ENCODE measurements at places on chromosomes 6 and 20.

DNA sequence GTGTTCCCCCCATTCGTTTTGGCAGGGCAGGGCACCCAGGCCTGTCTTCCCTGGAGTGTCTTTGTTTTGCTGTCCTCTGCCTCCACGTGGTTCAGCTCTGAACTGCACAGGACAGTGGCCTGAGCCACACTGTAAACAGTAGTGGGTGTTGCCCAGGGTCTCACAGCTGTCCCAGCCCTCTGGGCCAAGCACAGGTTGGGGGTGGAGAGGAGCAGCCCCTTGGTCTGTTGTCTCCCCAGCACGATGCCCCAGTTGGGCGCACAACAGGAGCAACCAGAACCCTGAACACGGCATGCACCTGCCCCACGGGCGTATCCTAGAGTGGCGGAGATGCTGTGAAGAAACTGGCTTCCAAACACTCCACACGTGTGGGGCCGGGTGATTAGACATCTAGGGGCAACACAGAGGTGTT lies 14.4 kb downstream of the CCDC167 start:
- DNase-seq, result no peak

GRCh38 chr20:46122071-46122470 lies 4.0 kb downstream of the CD40 start:
- DNase-seq, result no peak

DNA sequence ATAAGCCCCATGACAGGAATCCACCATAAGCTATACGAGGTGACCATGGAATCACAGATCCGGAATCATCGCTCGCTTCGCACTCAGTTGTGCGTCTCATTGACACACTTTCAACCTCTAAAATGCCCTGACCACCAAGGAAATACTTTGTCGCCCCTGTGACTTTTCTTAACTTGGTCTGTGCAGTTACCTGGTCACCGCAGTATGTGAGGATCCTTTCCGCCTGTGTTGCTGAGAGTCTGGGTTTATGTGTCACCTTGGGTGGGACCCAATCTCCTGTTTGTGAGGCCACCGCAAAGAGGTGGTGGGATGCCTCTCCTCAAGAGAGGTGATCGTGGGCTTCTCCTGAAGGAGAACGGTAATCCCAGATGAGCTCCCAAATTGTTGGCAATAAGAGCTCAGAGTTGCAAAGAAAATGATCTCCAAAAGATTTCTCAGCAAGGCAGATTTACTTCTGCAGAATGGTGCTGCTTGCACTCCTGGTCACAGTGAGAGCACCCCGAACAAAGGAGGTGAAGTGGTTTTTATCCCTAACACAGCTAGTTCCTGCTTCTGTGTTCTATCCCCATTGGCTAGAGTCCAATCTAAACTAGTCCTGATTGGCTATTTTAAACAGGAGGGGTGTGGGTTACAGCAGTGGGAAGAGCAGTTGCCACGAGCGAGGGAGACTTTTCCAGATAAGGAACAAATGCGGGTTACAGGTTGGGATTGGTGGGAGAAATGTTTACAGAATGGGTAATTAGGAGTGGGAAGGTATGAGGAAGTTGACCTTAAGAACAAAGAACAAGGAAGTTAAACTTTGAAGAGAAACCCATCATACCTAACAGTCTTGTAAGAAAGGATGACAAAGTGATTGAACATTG lies 9.1 kb upstream of the ZNFX1 start:
- no peak for DNase-seq

DNA sequence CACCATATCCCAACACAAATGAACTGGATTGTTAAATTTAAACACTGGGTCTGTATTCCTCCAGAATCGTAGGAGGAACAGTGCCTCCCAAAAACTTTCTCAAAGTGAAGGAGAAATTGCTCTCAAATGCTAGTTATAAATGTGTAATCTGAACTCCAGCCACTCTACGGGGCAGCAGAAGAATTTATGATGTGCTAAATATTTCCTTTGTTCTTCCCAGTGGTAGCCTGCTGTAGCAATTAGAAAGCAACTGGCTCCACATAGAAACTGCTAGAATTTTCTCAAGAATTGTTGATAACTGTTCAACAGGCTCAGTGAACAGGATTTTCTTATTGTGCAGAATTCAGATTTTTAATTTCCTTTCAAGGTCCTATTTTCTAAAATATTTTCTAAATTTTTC lies 49.8 kb upstream of the EYA4 start:
- DNase-seq, result no peak

- DNase-seq, result no peak
Observed at GRCh38 chr6:81933608-81934051, 181.1 kb upstream of the TENT5A start.

DNA sequence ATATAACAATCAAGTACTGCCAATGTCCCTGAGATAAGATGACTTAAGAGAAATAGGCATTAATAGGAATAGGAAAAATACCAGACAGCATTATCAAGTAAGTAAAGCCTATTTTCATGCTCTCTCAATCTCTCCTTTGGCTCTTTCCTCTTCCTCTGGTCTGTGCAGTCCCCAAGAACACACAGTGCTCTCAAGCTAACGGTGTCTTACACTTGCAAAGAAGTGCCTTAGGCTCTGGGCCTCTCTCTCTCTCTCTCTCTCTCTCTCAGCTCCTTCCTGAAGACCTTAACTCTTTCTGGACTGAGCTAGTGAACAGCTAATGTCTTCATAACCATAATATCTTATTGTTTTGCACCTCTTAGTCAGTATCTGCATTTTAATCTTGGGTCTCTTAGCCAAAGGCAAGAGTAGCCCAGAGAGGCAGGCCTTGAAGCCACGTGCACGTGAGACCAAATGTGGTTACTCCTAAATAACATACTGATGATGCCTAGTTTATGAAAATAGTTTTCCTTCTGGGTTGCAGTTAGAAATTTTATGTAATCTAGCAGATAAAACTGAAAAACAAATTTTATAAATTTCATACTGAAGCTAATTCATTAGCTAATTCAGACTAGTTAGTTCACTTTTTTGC lies 70.8 kb downstream of the TPD52L1 start:
- no peak for DNase-seq

Data from stimulated activated CD4-positive, alpha-beta T cell treated with anti-CD3 and anti-CD28 coated beads, TNF-alpha, amount 100 ng/mL, for 1 hour (primary cell).